ENCODE measurements at places on chromosomes 3 and 15. TPM values are rescaled to one million over a fixed set of nuclear protein-coding genes. Genes with fewer than 3 reads are reported as not detected.

Gene FBXW12
- total RNA-seq = not detected

Gene GOLGA8Q
- 0.11 TPM for total RNA-seq

Gene GOLGA8S
- total RNA-seq = 0.14 TPM

Gene DHX36
- 67.1 TPM for total RNA-seq

Gene SPSB4
- 0.20 TPM for total RNA-seq

Measured in A549 treated with AZD2906 at 1 μM for 4 hours (cell line).